ENCODE measurements at places on chromosomes 6 and 20. TPM values are rescaled to one million over a fixed set of nuclear protein-coding genes. Genes with fewer than 3 reads are reported as not detected.

The NTSR1 gene
- total RNA-seq = not detected

The PNLDC1 gene
- total RNA-seq = not detected

The BEND6 gene
- total RNA-seq = 1.2 TPM

The IL17A gene
- not detected for total RNA-seq

The LAMA5 gene
- 113 TPM for total RNA-seq

The C6orf118 gene
- total RNA-seq = not detected

The PDYN gene
- total RNA-seq = not detected

The C20orf141 gene
- total RNA-seq = not detected

The TREML2 gene
- total RNA-seq = 0.15 TPM

The PAX1 gene
- total RNA-seq = not detected

The PLCB4 gene
- 33.4 TPM for total RNA-seq

The ALDH5A1 gene
- 18.1 TPM for total RNA-seq

The PTGIS gene
- total RNA-seq = 124 TPM

The KIAA1755 gene
- total RNA-seq = 8.1 TPM

The HSP90AB1 gene
- total RNA-seq = 662 TPM

The TNFRSF21 gene
- total RNA-seq = 12.1 TPM

The NHSL1 gene
- 32.1 TPM for total RNA-seq

The ACSS1 gene
- total RNA-seq = 27.9 TPM

The PRL gene
- not detected for total RNA-seq

The MUC22 gene
- not detected for total RNA-seq

The AVP gene
- total RNA-seq = not detected

The LY6G6F gene
- not detected for total RNA-seq

The BPIFB4 gene
- not detected for total RNA-seq

The MBOAT1 gene
- total RNA-seq = 6.1 TPM

The PLA2G7 gene
- 0.32 TPM for total RNA-seq

The ZC3H12D gene
- 1.6 TPM for total RNA-seq

The CENPQ gene
- total RNA-seq = 5.9 TPM

The GPLD1 gene
- total RNA-seq = 1.2 TPM

The DOK5 gene
- total RNA-seq = 10.9 TPM

The TRIM15 gene
- total RNA-seq = not detected

The TAP2 gene
- 30.7 TPM for total RNA-seq

The HLA-DOB gene
- total RNA-seq = 0.24 TPM

The ZNF334 gene
- total RNA-seq = 1.3 TPM

The ERMARD gene
- total RNA-seq = 10.5 TPM

The EYA2 gene
- 3.0 TPM for total RNA-seq

Data from left cardiac atrium (tissue), 4 donors.